ENCODE measurements at places on chromosomes 12 and 14.

DNA sequence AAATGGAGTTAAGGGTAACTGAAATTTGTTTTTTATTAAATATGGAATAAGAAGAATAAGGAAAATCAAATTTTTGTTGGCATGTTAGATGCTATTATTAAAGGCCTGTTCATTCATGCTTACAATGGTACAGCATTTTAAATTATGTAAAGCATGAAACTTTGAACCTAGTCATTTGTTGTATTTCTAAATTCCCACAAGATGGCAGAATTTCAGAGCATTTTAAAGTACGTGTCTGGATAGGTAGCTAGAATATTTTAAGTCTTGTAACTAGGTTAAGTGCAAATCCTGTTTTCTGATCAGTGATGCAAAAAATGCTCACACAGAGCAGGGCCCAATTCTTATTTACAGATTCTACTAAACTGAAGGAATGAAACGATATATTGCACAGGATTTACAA lies 585.6 kb upstream of the MIS18BP1 start:
- no peaks in the 10 kb centered on the region for H3K27me3 ChIP-seq
- DNase-seq, result no peak
- H3K27ac ChIP-seq, result no peak overlapping the region
- no peak overlapping the region for H3K4me3 ChIP-seq

DNA sequence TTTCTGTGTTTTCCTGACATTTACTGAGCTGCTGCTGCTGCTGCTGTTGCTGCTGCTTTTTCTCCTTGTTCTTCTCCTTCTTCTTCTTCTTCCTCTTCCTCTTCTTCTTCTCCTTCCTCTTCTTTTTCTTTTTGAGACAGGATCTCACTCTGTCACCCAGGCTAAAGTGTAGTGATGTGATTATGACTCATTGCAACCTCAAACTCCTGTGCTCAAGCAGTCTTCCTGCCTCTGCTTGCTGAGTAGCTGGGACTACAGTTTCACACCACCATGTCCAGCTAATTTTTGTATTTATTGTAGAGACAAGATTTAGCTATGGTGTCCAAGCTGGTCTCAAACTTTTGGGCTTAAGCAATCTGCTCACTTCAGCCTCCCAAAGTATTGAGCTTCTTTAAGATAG lies 95.8 kb downstream of the TMTC3 start:
- no peaks in the 10 kb centered on the region for H3K27me3 ChIP-seq
- no peaks in the 10 kb centered on the region for H3K36me3 ChIP-seq
- no peak for DNase-seq
- no peaks in the 10 kb centered on the region for H3K4me1 ChIP-seq
- no peak overlapping the region for H3K4me3 ChIP-seq

DNA sequence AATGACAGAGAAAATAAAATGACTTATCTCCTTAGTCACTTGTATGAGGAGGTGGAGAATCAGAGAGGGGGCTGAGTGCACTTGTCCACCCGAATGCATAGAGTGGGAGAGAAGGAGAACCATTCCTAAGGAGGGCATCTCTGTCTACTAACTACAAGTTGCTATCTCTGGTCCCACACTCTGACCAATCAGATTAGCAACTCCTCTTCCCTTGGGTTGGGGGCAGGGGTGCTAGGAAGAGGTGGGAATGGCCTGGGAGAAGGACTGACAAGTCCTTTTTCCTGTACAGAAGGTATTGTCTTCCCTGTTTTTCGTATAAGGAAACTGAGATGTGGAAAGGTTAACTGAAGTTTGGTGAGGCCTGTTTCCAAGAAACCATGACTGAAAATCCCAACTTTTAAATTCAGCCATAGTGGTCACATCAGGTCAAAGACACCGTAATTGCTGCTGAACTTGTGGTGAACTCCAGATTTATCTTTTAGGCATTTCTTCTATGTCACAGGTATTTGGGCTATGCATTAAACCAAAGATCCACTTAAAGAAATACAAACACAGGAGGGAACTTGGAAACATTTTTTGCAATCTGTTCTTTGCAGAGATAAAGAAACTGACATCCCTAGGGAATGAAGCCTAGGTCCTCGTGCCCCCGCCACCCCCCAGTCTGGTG lies 207.8 kb downstream of the CRADD start:
- H3K27me3 ChIP-seq, result no peaks in the 10 kb centered on the region
- H3K27ac ChIP-seq, result no peak overlapping the region
- no peak overlapping the region for H3K4me3 ChIP-seq
- no peak for DNase-seq

GRCh38 chr14:101217080-101217463 lies 313.6 kb upstream of the RTL1 start:
- H3K27me3 ChIP-seq, result no peaks in the 10 kb centered on the region
- H3K4me3 ChIP-seq, result no peak overlapping the region
- H3K36me3 ChIP-seq, result no peaks in the 10 kb centered on the region
- DNase-seq, result no peak

- no peaks in the 10 kb centered on the region for H3K36me3 ChIP-seq
- H3K4me3 ChIP-seq, result no peak overlapping the region
- peak; percentile 30 for DNase-seq
- no peaks in the 10 kb centered on the region for H3K27me3 ChIP-seq
- H3K4me1 ChIP-seq, result no peaks in the 10 kb centered on the region
Observed at GRCh38 chr12:111529424-111530368, 69.4 kb downstream of the ATXN2 start.

DNA sequence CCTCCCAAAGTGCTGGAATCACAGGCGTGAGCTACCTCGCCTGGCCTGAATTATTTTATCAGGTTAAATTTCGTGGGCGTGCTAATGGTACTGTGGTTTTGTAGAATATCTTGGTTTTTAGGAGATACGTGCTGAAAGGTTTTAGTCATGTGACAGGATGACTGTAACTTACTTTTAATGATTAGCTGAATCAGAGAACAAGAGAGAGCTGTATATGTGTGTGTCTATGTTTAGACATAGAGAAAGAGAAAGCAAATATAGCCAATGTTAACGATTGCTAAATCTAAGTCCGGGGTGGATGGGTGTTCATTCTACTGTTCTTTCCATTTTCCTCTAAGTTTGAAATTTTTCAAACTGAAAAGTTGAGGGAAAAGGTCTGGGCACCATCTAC lies 9.2 kb upstream of the PNMA1 start:
- H3K4me1 ChIP-seq, result peaks cover 26% of the 10 kb centered on the region
- H3K4me3 ChIP-seq, result no peak overlapping the region
- peak overlapping the region; percentile 85 for H3K27ac ChIP-seq
- DNase-seq, result no peak
- no peaks in the 10 kb centered on the region for H3K27me3 ChIP-seq

GRCh38 chr12:79347866-79348265 lies 342.9 kb downstream of the PAWR start:
- no peak overlapping the region for H3K27ac ChIP-seq
- H3K4me1 ChIP-seq, result no peaks in the 10 kb centered on the region

DNA sequence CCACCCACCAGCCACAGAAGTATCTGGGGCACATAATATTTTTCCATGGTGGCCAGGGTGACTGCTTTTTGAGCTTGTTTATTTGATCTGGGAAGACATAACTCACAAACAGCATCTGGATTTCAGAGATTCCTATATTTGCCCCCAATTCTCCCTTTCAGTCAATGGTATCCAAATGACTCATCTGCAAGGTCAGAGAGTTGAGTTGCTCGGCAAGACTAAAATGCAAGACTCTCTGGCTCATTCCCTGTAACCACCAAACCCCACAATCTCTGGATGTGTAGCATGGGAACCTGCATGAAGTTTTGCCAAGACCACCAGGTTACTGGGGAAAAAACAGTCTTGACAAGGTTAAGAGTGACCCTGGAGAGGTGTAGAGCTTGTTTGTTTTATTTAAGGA lies 174.9 kb upstream of the FAR2 start:
- no peaks in the 10 kb centered on the region for H3K4me1 ChIP-seq
- no peaks in the 10 kb centered on the region for H3K27me3 ChIP-seq
- no peak overlapping the region for H3K4me3 ChIP-seq

- no peak overlapping the region for H3K27ac ChIP-seq
- no peaks in the 10 kb centered on the region for H3K36me3 ChIP-seq
- no peaks in the 10 kb centered on the region for H3K27me3 ChIP-seq
- H3K4me1 ChIP-seq, result no peaks in the 10 kb centered on the region
Observed at GRCh38 chr14:38951451-38951850, 151.6 kb downstream of the SEC23A start.

DNA sequence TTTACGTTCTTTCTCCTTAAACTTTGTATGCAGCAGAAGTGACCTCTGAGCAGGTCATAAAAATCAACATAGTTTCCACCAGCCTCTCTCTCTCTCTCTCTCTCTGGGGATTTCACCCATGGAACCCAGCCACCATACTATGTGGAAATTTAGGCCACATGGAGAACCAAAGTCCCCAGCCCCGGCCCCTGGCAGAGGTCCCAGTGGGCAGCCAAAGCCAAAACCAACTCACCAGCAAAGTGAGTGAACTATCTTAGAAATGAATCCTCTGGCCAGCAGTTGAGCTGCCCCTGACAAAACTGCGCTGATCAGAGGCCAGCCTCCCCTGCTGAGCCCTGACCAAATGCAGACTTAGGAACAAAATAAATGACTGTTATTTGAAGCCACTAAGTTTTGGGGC lies 9.2 kb downstream of the DUSP6 start:
- no peak overlapping the region for H3K27ac ChIP-seq
- no peaks in the 10 kb centered on the region for H3K4me1 ChIP-seq
- no peaks in the 10 kb centered on the region for H3K36me3 ChIP-seq
- H3K4me3 ChIP-seq, result no peak overlapping the region
- peak; percentile 30 for DNase-seq

DNA sequence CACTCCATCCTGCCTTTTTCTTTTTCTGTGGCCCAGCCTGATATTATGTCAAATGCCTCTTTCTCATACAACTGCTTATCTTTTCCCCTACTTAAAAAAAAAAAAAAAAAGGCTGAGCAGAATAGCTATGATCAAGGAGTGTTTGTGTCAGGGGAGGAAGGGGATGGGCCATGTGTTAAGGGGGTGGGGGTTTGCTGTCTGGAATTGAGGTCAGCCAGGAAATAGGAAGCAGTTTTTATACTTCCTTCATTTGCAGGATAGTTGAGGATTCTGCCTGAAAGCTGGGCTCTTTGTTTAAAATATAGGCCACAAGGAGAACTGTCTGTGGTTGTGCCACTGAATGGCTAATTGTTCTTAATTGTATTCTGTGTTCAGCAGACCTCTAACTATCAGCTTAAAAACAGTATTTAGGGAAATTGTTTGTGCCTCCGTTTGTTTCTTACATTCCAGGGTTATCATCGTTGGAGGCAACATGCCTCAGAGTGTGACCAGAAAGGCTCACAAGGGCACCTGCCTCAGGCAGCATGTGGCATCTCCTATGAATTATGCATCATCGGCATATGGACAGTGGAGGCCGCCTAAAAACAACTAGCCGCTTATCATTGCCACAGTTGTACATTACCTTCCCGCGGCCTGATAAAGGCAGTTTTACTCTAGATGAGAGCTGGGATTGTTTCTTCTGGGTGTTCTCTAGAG lies 96.0 kb downstream of the SRGAP1 start:
- no peak overlapping the region for H3K4me3 ChIP-seq
- no peaks in the 10 kb centered on the region for H3K4me1 ChIP-seq
- H3K27ac ChIP-seq, result no peak overlapping the region
- H3K36me3 ChIP-seq, result peaks cover 2% of the 10 kb centered on the region
- no peak for DNase-seq

GRCh38 chr12:54420766-54421144 lies 1.7 kb upstream of the ITGA5 start:
- peak; percentile 77 for DNase-seq
- peak overlapping the region; percentile 94 for H3K27ac ChIP-seq
- H3K4me1 ChIP-seq, result peaks cover 14% of the 10 kb centered on the region
- H3K27me3 ChIP-seq, result no peaks in the 10 kb centered on the region
- H3K4me3 ChIP-seq, result no peak overlapping the region

- no peaks in the 10 kb centered on the region for H3K36me3 ChIP-seq
- no peak for DNase-seq
- no peak overlapping the region for H3K4me3 ChIP-seq
- H3K27ac ChIP-seq, result no peak overlapping the region
Observed at GRCh38 chr12:130423136-130423535, 85.4 kb downstream of the PIWIL1 start.

GRCh38 chr12:130219929-130220705 lies 57.9 kb downstream of the FZD10 start:
- H3K4me1 ChIP-seq, result no peaks in the 10 kb centered on the region
- no peaks in the 10 kb centered on the region for H3K36me3 ChIP-seq
- H3K27me3 ChIP-seq, result no peaks in the 10 kb centered on the region
- no peak overlapping the region for H3K4me3 ChIP-seq

DNA sequence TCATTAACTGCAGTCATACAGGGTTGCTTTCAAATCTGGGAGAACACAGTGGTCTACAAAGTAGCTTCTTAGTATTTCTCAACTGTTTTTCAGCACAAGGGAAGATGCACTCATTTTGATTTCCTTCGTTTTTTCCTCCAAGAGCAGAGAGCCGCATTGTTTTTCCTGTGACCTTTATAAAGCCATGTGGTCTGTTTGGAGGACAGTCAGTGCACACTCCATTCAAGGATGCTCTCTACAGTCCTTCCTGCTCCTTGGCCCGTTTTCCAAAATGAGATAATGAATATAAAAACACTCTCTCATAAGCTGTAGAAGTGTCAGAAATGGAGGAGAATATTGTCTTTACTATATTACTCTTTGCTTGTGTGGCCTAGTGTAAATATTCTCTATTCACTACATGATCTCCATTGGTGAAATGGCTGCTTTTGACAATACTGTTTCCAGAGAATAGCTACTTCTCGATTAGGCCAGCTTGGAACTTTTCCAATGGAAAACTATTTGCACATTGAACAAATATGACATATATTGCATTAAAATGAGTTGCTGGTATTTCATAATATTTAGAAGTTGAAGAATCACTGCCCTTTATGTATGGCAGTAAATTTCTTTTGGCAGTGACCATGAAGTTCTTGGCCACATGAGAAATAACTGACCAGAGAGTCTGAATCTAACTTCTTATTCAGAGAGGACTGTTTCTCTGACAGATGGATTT lies 393.1 kb upstream of the RGS6 start:
- no peaks in the 10 kb centered on the region for H3K36me3 ChIP-seq
- H3K4me3 ChIP-seq, result no peak overlapping the region
- H3K27me3 ChIP-seq, result no peaks in the 10 kb centered on the region
- no peak overlapping the region for H3K27ac ChIP-seq
- no peaks in the 10 kb centered on the region for H3K4me1 ChIP-seq

GRCh38 chr12:4768341-4768740 lies 48.1 kb downstream of the GALNT8 start:
- no peaks in the 10 kb centered on the region for H3K36me3 ChIP-seq
- no peak overlapping the region for H3K4me3 ChIP-seq
- H3K27me3 ChIP-seq, result no peaks in the 10 kb centered on the region
- H3K27ac ChIP-seq, result no peak overlapping the region

DNA sequence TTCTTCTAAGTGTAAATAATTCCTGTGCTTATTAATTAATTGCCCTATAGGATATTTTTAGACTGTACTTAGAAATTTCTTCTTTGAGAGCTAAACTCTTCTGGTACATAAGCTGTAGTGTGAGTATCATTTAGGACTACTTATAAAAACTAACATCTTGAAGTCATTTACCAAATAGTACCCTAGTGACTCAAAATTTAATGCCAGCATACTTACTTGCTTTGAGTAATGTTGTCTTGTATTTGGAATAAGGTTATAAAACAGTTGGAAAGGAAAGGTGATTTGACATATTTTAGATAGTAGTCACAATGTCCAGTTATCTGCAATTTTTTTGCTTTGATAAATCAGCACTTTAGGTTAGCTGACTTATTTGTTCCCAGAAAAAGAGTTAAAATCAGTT lies 39.1 kb downstream of the SPATA7 start:
- no peaks in the 10 kb centered on the region for H3K4me1 ChIP-seq
- H3K4me3 ChIP-seq, result no peak overlapping the region
- no peak overlapping the region for H3K27ac ChIP-seq
- H3K27me3 ChIP-seq, result no peaks in the 10 kb centered on the region
- DNase-seq, result no peak
